T-helper 1 cell (primary cell): ENCODE measurements at places on chromosomes 16 and 17.
A peak's percentile ranks its signal among the peaks of the same experiment; 100 is the strongest.

- no peak for DNase-seq
Measured at GRCh38 chr17:7502987-7503386, 18.8 kb downstream of the POLR2A start.

GRCh38 chr17:74803388-74803930 lies 27.3 kb upstream of the NAT9 start:
- no peak for DNase-seq

GRCh38 chr17:29524692-29525091 lies 42.1 kb downstream of the ABHD15 start:
- DNase-seq = no peak

DNA sequence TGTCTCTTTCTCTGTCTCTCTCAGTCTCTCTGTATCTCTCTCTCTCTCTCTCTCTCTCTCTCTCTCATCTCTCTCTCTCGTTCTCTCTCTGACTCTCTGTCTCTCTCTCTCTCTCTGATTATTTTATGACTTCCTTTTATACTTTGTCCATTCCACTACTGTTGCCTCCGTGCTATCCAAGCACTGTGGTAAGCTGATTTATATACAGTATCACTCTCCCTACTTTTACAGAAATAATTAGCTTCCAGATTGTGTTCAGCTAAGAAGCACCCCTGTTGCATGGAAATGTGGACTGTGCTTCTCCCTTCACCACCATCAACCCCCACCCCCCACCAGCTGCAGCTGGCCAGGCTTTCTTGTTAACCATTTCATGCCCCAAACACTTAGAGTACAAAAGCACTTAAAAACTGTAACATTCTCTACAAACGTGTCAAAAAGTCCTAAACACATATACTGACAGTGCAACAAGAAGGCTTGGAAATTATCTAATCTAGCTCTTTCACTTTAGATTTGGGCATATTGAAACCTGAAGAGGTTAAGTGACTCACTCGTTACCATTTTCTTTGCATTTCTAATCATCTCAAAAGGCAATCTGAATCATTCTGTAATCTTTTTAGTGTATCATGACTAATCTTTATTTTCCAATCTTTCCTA lies 11.6 kb upstream of the TMEM100 start:
- DNase-seq = no peak

GRCh38 chr16:47150067-47150466 lies 6.3 kb upstream of the NETO2 start:
- no peak for DNase-seq

DNA sequence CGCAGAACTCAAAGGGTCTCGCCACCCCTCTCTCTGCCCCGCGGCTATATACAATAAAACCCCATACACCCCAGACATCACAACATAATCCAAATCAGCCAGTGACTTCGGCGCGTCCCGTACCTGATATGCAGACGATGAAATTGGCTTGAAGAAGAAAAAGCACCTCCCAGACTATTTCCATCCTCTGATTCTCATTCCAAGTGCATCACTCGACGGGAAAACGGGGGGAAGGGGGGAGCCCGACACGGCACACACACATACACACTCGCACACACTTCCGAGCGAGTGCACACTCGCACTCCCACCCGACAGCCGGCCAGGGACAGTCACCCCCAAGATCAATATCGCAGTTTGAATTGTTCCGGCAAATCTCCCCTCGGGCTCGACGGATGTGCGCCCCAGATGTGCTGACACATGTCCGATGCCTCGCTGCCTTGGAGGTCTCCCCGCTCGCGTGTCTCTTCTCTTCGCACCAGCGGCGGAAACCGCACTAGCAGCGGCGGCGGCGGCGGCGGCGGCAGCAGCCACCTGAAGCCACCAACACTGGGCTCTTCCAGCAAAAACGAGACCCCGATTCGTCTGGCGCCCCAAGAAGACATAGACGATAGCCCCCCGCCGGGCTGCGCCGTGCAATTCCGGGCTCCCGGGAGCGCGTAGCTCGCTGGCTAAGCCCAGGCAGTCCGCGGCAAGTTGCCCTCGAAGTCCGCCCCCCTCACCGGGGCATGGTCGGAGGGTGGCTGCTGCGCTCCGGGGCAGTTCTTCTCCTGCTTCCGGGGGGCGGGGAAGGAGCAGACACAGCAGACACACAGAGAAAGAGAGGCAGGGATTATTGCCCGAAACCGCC lies 688 bp downstream of the CA10 start:
- DNase-seq = no peak

DNA sequence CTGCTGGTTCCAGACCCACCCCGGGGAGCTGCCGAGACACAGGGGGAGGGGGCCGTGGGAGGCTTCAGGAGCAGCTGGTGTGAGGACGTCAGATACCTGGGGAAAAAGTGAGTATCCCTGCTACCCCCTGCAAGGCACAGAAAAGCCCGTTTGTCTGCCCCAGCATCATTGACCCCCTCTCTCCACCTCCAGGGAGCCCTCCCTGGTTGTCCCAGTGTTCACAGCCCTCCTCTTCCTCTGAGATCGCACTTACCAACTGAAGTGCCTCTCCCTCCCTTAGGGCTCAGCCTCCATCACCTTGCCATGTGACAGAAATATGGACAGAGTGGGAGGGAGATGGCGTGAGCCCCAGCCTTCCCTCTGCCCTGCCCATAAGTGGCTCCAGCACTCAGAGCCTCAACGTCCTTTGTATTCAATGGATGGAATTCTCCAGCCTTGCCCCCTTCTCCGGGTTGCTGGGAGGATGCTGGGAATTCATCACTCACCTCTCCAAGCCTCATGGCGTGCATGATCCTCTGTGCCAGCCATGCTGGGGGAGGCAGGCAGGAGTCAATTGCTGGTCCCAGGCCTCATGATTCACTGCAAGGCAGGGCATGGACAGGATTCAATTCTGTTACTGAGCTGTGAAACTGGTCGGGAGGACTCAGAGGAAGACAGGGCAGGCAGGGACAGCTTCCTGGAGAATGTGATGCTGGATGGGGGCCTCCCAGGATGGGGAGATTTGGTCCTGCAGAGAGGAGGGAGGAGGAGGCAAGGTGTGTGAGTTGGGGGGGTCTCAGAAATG lies 14.6 kb downstream of the SPNS3 start:
- no peak for DNase-seq

DNA sequence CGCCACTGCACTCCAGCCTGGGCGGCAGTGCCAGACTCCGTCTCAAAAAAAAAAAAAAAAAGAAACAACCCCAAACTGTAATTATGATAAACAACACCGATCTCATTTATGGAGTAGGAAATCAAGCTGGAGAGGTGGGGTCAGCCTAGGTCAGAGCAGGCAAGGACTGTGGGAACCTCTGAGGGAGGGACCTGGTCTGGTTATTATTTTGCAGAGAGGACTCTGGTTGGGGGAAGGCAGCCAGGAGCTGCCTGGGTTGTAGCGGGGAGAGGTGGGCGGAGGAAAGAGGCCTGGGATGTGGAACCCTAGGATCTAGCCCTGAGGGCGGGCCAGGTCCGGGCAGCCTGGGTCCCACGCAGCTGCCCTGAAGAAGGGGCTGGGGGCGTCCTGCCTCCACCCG lies 10.9 kb upstream of the HS3ST6 start:
- DNase-seq = no peak

GRCh38 chr16:73071131-73071940 lies 23.4 kb upstream of the ZFHX3 start:
- DNase-seq = no peak

DNA sequence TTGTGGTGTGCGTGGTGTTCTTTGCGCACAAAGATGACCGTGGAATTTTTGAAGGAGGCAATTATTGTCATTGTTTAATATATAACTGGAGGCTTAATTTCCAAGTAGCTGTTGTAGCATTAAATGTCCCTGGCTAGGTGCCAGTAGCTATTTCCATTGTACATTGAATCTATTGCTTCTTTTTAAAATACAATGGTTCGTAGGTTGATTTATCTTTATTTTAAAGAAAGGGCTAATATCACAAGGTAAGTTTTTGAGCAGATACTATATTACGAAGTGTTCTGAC lies 127.1 kb downstream of the RPTOR start:
- DNase-seq = no peak

DNA sequence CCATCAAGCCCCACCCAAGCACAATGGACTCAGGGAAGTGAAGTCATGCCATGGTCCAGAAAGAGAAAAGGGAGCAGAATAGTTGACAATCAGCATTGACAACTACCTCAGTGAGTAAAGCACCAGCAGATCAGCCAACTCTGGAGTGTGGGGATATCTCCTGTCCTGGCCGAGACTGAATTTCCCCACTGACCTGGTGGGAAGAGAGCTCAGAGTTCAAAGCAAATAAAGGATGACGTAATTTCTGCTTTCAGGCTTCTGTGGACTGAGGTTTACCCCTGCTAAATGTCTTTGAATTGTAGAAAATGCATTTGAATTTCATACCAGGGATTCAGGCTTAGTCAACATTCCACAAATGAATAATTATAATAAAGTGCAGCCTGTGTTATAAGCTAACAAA lies 152.9 kb downstream of the CBLN1 start:
- DNase-seq = no peak

DNA sequence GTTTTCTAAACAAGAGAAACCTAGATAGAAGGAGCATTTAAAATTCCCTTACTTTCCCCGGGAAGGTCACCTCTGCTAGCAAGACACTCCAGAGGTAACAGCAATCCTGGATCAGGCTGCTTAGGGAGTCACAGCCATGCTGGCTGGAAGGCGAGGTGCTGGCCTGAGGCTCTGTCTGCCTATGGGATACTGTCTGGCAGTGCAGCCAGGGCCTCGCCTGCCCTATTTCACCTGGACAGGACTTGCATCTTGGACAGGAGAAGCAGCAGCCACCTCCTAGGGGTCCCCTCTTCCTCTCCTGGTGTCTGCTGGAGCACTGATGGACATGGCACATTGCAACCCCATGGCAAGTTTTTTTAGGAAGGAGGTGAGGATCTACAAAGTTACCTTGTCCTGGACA lies 15.1 kb downstream of the FA2H start:
- no peak for DNase-seq

DNA sequence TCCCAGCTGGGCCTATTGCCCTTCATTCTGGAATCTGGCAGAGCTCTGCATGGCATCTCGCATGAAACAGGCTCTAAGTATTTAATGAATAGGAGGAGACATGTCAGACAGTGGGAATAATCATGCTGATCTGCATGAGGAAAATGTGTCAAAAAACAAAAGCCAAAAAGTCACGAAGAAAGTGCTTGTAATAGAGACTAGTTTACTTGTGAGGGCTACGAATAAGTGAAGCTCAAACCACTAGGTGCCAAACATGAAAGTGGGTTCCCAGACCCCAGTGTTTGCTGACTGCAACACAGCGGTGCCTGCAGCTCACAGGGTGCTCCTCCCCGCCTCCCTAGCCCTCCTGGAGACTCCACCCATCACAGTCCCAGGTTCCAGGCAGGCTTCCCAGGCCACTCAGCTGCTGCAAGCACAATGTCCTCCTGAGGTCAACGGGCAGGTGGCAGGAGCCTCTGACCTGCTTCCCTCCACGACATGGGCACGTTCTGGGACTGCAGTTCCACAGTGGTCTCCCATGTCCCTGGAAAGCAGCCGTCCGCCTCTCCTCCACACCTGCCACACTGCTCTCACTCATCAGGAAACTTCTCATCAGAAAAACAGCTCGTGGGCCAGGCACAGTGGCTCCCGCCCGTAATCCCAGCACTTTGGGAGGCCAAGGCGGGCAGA lies 96.5 kb downstream of the ANKRD11 start:
- no peak for DNase-seq

DNA sequence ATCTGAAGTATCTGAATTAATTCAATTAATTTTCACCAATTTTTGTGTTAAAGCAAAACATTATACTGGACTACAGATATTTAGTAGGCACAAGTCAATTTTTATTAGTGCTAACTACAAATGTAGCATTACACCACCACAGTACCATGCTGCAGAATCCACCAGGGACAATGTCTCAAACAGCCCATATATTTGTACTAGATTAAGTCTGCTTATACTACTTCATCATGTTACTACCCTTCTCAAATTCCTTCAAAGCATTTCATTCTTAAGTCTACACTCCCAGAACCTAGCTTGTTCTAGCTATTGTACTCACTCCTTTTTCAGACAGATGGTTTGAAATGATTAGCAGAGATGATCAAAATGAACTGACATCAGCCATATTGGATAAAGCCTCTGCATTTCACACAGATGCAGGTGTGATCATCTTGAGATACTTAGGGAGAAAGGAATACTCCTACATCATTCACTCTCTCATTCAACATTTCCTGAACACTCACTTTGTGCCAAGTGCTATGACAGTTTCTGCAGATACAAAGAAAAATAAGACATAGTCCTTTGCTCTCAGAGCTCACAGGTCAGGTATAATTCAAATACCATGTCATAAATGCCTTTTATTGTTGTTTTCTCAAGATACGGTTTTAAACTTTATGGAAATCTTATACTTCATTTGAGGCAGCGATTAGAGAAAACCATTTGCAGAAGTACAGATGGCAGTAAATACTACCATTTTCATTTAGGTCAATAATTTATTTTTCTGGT lies 47.7 kb downstream of the SMURF2 start:
- no peak for DNase-seq

- no peak for DNase-seq
Measured at GRCh38 chr16:54102888-54103866, 183.4 kb downstream of the IRX3 start.

GRCh38 chr17:2222901-2223616 lies 80.5 kb downstream of the SMG6 start:
- DNase-seq = peak; percentile 45

DNA sequence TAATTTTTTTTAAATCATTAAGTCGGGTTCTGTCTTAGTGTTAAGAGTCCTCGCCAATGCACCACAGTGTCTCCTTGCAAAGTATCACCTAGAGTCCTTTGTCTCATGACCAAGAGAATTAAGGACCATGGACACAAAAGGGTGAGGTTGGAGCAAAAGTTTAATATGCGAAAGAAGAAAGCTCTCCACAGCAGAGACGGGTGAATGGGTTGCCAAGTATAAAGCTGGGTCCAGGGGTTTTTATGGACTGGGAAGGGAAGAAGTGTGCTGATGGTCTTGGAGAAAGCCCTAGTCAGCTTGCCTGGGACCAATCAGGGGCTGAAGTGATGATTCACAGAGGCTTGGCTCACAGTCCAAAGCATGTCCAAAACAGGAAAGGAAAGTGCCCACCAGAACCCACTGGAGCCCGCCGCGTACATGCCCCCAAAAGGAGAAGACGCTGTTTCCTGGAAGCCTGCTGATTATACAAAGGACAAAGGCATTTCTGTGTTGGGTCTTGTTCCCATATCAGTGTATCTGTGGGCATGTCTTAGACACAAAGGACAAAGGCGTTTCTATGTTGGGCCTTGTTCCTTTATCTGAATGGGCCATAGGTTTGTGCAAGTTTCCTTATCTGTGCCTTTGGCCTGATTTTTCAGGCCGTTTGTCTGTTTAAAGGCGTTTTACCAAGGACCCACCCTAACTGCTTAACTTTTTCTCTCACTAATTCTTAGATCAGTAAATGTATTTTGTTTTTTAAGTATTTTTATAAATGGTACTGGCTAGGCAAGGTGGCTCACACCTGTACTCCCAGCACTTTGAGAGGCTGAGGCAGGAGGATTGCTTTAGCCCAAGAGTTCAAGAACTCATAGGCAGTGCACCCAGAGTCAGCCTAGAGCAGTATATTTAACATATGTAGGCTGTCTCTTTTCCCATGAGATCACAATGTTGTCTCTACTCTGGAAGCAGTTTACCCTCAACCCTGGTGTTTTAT lies 28.7 kb upstream of the ATF7IP2 start:
- no peak for DNase-seq
